Left kidney (tissue), 8 donors: ENCODE measurements at places on chromosomes 2 and 18. TPM values are rescaled to one million over a fixed set of nuclear protein-coding genes. Genes with fewer than 3 reads are reported as not detected.
A peak's percentile ranks its signal among the peaks of the same experiment; 100 is the strongest.

DNA sequence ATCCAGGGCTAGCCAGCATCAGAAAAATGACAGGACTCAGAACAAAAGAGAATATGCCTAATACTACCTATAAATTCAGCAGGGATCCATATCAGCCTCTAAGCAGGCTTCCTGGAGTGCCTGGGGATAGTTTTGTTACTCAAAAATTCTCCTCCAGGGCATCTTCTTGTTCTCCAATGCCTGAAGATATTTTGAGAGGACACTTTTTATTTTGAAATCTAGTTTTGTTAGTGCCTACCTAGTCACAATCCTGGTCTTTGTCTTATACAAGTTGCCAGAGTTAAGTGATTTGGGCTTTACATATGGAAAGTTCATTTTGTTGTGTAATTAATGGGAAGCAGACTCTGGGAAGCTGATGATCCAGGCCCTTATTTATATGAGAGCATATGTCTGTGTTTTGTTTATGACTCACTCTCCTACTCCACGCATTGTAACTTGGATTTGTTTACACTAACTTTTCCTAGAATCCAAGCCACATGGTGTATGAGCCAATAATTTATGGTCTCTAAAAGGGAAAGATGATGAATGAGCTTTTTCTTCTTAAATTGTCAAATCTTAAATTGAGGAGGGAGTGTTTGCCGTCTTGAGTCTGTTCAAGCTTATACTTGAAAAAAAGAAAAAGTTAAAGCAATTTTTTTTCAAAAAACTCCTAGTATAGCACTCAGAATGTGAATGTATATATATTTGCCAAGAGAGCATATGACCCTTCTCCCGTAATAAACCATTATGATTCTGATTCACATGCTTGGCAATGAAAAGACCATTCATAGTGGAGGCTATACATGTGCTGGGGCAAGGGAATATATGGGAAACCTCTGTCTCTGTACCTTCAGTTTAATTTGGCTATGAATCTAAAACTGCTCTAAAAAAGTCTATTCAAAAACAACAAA lies 370.3 kb downstream of the SETBP1 start:
- peak; percentile 50 for DNase-seq

GRCh38 chr2:26820932-26821331 lies 27.0 kb upstream of the DPYSL5 start:
- DNase-seq, result no peak

- DNase-seq, result no peak
These were observed 157.9 kb downstream of the DYSF start for GRCh38 chr2:71611247-71611646.

DNA sequence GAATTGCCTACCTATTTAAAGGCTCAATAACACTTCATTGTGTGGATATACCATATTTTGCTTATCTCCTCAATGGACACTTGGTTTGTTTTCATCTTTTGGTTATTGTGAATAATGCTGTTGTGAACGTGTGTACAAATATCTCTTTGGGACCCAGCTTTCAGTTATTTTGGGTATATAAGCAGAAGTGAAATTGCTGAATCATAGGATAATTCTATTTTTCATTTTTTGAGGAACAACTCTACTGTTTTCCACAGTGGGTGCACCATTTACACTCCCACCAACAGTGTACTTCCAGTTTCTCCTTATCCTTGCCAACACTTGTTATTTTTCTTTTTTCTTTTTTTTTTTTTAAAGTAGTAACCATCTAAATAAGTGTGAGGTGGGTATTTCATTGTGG lies 29.0 kb downstream of the PTPN4 start:
- DNase-seq, result no peak

DNA sequence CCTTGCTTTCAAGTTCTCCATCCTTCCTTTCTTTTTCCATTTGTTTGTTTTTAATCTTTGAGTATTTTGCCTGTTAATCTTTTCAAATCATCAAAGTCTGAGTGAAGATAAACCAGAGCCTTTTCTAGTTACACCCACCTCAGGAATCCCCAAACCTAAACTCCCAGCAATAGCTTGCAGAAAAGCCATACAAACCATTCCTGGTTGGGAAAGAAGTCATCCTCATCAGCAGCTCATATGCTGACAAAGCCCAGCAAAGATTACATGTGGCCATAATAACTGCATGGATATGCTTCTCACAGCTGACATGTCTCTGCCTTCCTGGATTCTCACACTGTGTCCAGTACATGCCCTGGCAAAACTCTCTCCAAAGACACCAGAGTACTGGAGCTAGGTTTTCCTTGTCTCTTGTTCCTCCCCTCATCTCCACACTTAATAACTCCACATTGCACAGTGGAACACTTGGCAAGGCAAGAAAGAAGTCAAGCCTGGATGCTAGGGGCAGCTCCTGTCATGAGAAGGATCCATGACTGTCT lies 126.4 kb upstream of the TLK1 start:
- DNase-seq, result no peak

GRCh38 chr18:13633700-13634099 lies 92.7 kb downstream of the FAM210A start:
- no peak for DNase-seq

DNA sequence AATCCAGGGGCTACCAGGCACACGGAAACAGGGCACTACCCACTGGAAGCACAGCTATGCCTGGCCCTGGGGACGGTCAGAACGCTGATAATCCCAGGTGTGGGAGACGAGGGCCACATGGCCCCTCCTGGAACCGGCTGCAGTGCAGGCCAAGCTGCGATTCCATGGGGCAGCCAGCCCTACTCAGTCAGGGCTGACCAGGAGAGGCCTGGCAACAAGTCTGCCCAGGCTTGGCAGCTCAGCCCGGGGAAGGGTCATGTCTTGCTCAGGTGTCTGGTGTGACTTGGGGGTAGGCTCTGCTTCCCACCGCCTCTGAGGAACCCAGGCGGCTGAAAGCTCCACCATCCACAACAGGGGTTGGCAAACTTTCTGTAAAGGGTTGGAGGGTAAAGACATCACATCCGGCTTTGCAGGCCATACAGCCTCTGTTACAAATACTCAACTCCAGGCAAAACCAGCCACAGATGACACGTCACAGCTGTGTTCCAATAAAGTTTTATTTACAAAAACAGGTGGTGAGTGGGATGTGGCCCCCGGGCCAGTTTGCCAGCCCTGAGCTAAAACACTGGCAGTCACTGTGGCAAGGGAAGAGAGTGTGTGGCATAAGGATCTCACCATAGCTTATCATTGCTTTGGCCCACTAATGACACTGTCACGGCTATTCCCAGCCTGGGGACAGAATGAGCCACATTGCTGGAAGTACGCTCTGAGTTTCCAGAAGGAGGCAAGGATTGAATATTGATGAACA lies 85.2 kb downstream of the NDUFA10 start:
- DNase-seq, result no peak

Gene RTP5
- polyA plus RNA-seq, result not detected

Gene EVX2
- polyA plus RNA-seq, result not detected
